Common myeloid progenitor, CD34-positive (primary cell): ENCODE measurements at places on chromosomes 6 and 20.

DNA sequence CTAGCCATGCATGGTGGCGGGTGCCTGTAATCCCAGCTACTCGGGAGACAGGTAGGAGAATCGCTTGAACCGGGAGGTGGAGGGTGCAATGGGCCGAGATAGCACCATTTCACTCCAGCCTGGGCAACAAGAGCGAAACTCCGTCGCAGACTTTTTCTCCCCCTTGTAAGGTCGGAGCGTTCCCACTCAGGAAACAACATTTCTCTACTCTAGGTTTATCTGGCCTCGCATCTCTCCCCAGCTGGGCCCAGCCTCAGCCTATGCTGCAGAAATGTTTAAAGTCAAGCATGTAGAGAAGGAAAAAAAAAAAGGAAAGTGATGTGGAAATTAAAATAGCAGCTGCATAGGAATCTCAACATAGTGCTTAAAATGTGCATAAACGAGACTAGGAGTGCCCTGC lies 172.3 kb downstream of the TRIM27 start:
- peaks cover 44% of the 10 kb centered on the region for H3K27me3 ChIP-seq
- no peaks in the 10 kb centered on the region for H3K4me1 ChIP-seq
- DNase-seq: no peak
- no peak overlapping the region for H3K4me3 ChIP-seq

GRCh38 chr6:107991061-107991460 lies 33.1 kb upstream of the SEC63 start:
- no peak for DNase-seq
- no peaks in the 10 kb centered on the region for H3K27me3 ChIP-seq
- H3K4me1 ChIP-seq: no peaks in the 10 kb centered on the region
- H3K27ac ChIP-seq: no peak overlapping the region

GRCh38 chr6:5764401-5764955 lies 242.2 kb downstream of the NRN1 start:
- H3K4me1 ChIP-seq: peaks cover under 1% of the 10 kb centered on the region
- no peak overlapping the region for H3K27ac ChIP-seq
- H3K36me3 ChIP-seq: no peaks in the 10 kb centered on the region

DNA sequence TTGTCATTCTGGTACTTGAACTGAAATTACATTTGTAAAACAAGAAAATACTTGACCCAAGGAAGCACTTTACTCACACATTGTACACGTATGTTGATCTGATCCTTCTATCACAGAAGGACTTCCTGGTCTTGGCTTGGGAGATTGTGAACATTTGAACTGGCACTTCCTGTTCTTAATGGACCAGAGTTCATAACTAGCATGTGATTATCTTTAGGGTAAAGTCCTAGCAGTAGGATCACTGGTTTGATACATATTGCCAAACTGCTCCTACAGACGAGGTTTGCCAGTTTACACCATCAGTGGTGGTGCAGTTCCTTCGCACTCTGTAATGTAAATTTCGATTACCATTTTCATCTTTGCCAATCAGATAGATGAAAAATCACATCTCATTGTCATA lies 12.7 kb downstream of the HECA start:
- H3K4me3 ChIP-seq: no peak overlapping the region
- no peak for DNase-seq
- no peaks in the 10 kb centered on the region for H3K27me3 ChIP-seq

GRCh38 chr6:139979021-139979725 lies 604.7 kb upstream of the CITED2 start:
- H3K4me3 ChIP-seq: no peak overlapping the region
- H3K36me3 ChIP-seq: no peaks in the 10 kb centered on the region
- peaks cover 3% of the 10 kb centered on the region for H3K4me1 ChIP-seq
- no peak for DNase-seq

GRCh38 chr6:163459536-163459935 lies 45.0 kb downstream of the QKI start:
- H3K27me3 ChIP-seq: no peaks in the 10 kb centered on the region
- H3K4me1 ChIP-seq: peaks cover 3% of the 10 kb centered on the region
- H3K4me3 ChIP-seq: no peak overlapping the region
- no peak for DNase-seq

GRCh38 chr6:160750276-160750689 lies 48.2 kb downstream of the PLG start:
- peak; percentile 3 for DNase-seq
- H3K4me1 ChIP-seq: no peaks in the 10 kb centered on the region
- H3K27me3 ChIP-seq: peaks cover 4% of the 10 kb centered on the region
- no peaks in the 10 kb centered on the region for H3K36me3 ChIP-seq
- H3K27ac ChIP-seq: no peak overlapping the region

DNA sequence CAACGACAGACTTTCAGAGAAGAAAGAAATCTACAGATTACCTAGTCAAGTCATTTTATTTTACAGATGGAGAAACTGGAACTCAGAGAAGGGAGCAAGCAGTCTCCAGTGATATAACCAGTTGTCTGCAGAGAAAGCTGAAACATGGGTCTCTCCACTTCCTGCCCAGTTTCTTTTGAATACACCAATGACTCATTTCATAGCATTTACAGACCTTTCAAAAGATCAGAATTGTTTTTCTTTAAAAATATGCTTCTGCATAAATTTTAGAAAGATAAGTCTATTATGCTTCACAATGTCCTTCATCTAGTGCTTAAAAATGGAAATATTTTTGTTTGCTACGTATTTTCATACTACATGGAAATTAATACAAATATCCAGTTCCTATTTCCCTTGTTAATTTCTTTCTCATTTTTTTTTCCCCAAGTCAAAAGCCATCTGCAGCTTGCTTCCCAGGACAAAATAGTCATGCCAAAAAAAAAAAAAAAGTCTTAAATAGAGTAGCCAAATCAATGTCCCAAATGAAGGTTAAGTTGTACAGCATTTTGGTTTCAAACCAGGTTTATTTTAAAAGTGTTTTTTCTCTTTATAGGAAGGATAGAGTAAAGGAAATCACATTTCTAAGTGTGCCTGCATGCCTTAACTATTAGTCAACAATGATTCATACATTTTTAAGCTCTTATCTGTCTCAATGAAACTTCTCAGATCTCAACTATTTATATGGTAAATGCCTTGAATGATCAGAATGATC lies 36.9 kb downstream of the ARHGAP18 start:
- no peak overlapping the region for H3K4me3 ChIP-seq
- H3K27ac ChIP-seq: no peak overlapping the region
- DNase-seq: peak; percentile 72
- H3K36me3 ChIP-seq: no peaks in the 10 kb centered on the region

DNA sequence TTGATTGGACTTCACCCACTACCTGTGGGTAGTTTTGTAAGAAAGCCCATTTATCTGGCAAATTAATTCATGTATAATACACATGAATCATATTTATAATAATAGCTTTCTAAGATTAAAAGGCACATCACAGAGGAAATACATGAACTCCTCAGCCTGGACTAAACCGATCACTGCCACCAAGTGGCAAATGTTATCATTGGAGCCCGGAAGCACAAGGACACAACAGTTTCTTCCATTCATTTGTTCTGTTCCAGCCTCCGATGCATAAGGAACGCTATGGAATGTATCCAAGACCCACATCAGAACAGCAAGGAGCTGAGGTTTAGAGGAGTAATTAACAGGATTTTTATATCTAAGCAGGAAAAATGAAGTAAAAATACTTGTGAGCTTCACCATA lies 13.9 kb upstream of the IPCEF1 start:
- H3K27ac ChIP-seq: no peak overlapping the region
- no peaks in the 10 kb centered on the region for H3K27me3 ChIP-seq
- H3K4me3 ChIP-seq: no peak overlapping the region
- H3K4me1 ChIP-seq: peaks cover 2% of the 10 kb centered on the region
- DNase-seq: peak; percentile 65

DNA sequence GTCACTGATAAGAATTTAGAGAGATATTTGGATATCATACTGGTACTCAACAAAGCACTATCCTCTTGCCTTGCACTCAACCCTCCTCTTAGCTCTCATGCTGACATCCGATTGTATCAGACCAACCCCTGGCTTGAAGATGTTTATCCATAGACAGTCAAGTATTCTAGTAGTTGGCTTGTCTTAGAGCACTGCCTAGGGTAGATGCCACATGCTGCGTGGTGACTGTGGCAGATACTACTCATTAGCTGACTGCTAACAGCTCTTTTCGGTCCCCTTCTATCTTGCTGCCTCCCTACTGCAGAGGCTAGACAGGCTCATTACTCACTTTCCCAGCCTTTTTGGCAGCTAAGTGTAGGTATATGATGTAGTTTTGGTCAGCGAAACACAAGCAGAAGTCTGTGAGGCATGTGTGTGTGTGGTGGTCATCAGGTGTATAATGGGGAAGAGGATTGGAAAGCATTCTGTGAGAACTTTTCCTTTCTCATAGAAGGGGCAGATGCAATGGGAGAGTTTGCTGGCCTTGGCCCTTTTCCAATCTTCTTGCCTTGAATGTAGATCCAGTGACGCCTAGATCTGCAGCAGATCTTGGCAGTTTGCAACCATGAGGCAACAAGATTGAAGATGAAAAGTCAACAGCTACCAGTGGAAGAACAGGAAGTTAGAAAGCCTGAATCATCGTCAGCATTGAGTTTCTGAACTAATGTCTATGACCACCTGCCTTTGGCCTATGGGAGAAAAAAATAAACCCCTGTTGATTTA lies 4.4 kb upstream of the IFNGR1 start:
- DNase-seq: peak; percentile 94
- H3K27me3 ChIP-seq: no peaks in the 10 kb centered on the region
- peak overlapping the region; percentile 59 for H3K27ac ChIP-seq
- H3K36me3 ChIP-seq: no peaks in the 10 kb centered on the region
- no peak overlapping the region for H3K4me3 ChIP-seq

GRCh38 chr6:165858586-165858985 lies 195.5 kb upstream of the PDE10A start:
- H3K4me1 ChIP-seq: no peaks in the 10 kb centered on the region
- H3K4me3 ChIP-seq: no peak overlapping the region
- H3K36me3 ChIP-seq: no peaks in the 10 kb centered on the region
- H3K27ac ChIP-seq: no peak overlapping the region
- no peak for DNase-seq
- H3K27me3 ChIP-seq: peaks cover 7% of the 10 kb centered on the region

GRCh38 chr20:8870652-8871051 lies 198.2 kb upstream of the PLCB4 start:
- no peak for DNase-seq
- H3K4me1 ChIP-seq: no peaks in the 10 kb centered on the region
- no peak overlapping the region for H3K27ac ChIP-seq
- H3K36me3 ChIP-seq: no peaks in the 10 kb centered on the region
- H3K27me3 ChIP-seq: no peaks in the 10 kb centered on the region
